ENCODE measurements at places on chromosomes 6 and 20. TPM values are rescaled to one million over a fixed set of nuclear protein-coding genes. Genes with fewer than 3 reads are reported as not detected.

Gene BAG2
- 9.6 TPM for total RNA-seq

Gene MYLK2
- 1.2 TPM for total RNA-seq

Gene SLC17A1
- not detected for total RNA-seq

DNA sequence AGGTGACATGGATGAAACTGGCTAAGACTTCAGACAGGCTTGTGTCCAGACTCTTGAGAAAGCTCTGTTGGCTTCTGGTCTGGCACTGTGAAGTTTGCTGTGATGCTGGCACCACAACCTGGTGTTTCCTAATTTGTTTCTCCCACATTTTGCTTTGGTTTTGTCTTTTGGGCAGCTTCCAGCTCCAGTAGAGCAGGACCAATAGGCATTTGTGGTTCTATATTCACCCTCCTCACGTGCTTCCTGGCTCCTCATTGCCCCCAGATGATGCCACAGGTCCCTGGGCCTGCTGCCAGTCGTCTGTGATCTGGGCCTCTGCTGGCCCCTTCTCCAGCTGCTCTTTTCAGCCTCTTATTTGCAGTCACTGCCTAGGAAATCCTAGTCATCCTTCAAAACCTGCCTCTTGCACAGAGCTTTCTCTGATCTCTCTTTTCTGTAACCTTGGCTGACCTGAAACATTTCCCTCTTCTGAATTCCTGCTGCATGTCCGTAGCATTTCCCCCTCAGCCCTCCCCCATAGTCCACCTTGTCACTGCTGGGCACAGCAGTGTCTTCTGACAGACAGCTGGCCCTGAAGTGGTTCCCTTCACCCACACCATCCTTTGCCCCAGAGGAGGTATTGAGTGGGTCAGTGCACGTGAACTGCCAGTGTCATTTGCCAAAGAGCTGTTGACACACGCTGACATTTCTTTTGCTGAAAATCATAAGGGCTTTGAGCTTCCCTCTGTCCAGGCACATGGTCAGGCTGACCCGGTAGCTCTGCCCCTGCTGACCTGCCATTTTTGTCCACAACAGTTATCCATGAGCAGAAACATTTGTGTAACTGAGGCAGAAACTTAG is 63.0 kb downstream of the PTPN1 start:
- no peak for DNase-seq

DNA sequence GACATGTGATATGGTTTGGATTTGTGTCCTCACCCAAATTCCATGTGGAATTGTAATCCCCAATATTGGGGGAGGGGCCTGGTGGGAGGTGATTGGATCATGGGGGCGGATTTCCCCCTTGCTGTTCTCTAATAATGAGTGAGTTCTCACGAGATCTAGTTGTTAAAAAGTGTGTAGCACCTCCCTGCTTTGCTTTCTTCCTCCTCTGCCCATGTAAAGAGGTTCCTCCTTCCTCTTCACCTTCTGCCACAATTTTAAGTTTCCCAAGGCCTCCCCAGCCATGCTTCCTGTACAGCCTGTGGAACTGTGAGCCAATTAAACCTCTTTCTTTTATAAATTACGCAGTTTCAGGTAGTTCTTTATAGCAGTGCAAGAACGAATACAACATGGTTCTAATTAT is 2.1 kb upstream of the ZNF451 start:
- no peak for DNase-seq

DNA sequence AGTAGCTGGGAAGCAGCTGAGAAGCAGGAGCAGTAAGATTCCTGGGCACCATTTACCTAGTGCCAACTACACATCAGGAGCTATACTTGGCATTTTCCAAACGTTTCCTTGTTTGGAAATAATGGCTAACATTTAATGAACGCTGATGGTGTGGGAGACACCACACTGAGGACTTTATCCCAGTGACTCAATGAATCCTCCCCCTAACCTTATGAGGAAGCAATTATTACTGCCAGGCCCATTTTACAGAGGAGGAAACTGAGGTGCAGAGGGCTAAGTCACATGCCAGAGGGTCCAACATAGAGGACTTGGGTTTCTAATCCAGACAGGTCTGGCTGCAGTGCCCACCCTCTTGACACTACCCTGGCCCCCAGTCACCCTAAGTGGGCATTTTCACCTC is 6.1 kb downstream of the PTGIS start:
- no peak for DNase-seq

Data from activated CD8-positive, alpha-beta memory T cell treated with anti-CD3 and anti-CD28 coated beads, Interleukin-2, amount 10 ng/mL, durations not matched to agents 7 days and 5 days (primary cell).